Naive thymus-derived CD4-positive, alpha-beta T cell (primary cell): ENCODE measurements at places on chromosomes 16 and 17. TPM values are rescaled to one million over a fixed set of nuclear protein-coding genes. Genes with fewer than 3 reads are reported as not detected.

DNA sequence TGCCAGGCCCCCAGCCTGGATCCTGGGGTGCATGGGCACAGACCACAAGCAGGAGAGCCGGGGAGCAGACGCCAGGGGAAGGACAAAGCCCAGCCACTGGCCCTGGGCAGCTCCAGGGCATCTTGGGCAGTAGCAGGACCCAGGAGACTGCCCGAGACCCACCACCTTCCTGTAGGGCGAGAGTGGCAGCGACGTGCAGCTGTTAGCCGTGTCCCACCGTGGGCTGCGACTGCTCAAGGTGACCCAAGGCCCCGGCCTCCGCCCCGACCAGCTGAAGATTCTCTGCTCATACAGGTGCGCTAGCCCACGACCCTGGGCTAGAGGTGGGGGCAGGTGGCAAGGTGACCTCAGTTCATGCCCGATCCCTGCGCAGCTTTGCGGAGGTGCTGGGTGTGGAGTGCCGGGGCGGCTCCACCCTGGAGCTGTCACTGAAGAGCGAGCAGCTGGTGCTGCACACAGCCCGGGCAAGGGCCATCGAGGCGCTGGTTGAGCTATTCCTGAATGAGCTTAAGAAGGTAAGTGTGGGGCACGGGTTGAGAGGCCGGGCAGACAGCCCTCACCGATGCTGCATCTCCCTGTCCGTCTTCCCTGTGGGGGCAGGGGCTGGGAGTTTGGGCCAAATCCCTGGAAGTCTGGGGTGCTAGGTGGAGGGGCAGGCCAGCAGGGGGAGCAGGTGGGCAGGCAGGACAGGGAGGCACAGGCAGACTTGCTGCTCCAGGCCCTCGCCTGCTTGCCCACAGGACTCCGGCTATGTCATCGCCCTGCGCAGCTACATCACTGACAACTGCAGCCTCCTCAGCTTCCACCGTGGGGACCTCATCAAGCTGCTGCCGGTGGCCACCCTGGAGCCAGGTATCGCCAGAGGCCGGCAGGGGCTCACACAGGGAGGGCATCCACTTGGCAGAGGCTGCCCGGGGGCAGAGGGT lies 13.5 kb upstream of the SMIM5 start:
- DNase-seq = no peak
- H3K4me1 ChIP-seq = no peaks in the 10 kb centered on the region
- H3K4me3 ChIP-seq = no peak overlapping the region
- H3K27me3 ChIP-seq = no peaks in the 10 kb centered on the region
- H3K36me3 ChIP-seq = peaks cover 63% of the 10 kb centered on the region

- H3K27ac ChIP-seq = no peak overlapping the region
- H3K27me3 ChIP-seq = peaks cover 20% of the 10 kb centered on the region
- no peaks in the 10 kb centered on the region for H3K36me3 ChIP-seq
- peaks cover 7% of the 10 kb centered on the region for H3K4me1 ChIP-seq
Observed at GRCh38 chr17:45900136-45900535, 5.8 kb downstream of the MAPT start.

DNA sequence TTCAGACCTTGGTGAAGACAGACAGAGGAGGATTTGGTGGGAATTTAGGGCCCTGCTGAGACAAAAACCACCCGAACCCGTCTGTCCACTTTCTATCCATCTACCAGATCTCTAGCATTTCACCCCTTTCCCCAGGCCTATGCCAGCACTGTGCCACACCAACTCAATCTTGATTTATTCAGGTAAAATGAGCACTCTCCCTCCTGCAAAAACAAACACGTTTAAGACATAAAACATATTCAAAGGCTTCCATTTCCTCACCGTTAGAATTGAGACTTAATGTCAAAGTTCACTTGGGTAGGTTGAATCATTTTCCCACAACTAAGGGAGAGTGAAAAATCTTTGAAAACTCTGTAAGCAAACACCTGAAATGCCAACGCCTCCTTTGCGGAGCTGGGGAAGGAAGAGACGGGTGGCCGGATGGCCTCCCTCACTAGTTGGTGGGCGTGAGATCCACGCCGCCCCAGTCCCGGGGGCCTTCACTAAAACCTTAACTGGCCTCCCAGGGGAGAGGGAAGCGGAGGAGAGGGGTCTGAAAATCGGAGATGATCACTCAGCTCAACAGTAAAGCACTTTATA lies 862 bp downstream of the DCAKD start:
- no peaks in the 10 kb centered on the region for H3K27me3 ChIP-seq
- DNase-seq = no peak
- peak overlapping the region; percentile 91 for H3K27ac ChIP-seq
- peaks cover 26% of the 10 kb centered on the region for H3K4me1 ChIP-seq
- peak overlapping the region; percentile 61 for H3K4me3 ChIP-seq
- no peaks in the 10 kb centered on the region for H3K36me3 ChIP-seq

DNA sequence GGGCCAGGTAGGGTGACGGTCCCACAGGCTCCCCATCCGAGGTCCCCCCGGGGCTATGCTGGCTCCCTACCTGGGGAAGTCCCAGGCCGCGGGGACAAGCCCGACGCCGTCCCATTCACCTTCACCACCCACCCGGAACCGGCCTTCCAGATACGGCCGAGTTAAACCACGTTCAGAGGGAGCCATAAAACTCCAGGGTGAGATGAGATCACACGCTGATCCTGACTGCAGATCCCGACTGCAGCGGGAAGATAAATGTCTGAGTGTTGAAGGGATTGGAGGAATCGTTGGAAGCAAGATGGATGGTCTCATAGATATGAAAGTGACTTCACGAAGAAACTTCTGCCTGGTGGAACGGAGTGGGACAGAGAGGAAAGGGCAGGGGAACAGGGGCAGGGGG lies 13.6 kb upstream of the C1QTNF8 start:
- H3K27ac ChIP-seq = no peak overlapping the region
- no peaks in the 10 kb centered on the region for H3K27me3 ChIP-seq
- no peak for DNase-seq
- H3K36me3 ChIP-seq = no peaks in the 10 kb centered on the region
- no peak overlapping the region for H3K4me3 ChIP-seq

DNA sequence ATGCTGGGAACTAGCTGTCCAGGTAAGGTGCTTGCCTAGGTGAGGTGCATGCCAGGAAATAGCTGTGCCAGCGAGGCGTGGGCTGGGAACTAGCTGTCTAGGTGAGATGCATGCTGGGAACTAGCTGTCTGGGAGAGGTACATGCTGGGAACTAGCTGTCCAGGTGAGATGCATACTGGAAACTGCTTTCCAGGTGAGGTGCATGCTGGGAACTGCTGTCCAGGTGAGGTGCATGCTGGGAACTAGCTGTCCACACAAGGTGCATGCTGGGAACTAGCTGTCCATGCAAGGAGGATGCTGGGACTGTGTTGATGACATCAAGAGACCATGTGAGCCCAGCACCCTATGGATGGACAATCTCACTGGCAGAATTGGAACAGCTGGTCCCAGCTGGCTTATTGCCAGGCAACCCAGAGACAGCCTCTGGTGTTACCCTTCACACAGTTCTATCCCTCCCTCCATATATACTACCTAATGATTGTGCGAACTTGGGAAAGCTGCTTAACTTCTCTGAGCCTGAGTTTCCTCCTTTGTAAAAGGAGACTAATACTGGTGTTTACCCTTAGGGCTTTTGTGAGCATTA lies 479.9 kb upstream of the RBFOX1 start:
- DNase-seq = no peak
- no peaks in the 10 kb centered on the region for H3K4me1 ChIP-seq
- H3K27me3 ChIP-seq = no peaks in the 10 kb centered on the region
- no peaks in the 10 kb centered on the region for H3K36me3 ChIP-seq
- no peak overlapping the region for H3K27ac ChIP-seq

DNA sequence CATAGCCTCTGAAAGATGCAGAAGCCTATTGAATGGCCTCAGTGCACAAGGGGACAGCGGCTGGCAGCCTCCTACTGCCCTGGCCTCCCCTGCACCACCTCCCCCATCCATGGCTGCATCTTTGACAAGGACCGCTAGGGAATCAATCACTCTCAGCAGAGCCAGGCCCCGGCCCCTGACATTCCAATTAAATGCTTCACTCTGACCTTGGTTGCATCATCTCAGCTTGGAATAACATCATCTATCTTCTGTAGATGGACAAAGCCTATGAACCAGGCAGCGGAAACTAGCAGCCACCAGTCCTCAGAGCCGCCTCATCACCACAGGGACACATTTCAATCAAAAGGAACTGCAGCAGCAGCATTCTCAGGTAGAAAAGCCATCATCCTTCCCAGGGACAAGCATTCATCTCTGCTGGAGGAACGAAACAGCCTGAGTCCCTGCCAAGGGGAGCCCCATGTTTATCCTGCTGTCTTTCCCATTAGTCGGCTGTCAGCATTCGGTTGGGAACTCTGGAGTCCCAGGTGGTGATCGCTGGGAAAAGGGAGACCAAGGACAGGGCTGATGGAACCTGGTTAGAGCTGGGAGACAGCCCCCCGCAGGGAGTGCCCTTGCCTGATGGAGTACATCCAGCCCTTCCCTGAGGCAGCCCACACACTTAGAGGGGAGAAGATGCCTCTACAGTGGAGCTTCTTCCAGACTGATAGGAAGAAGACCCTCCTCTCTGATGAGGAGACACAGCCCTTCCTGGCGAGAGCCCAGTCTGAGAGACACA lies 11.5 kb upstream of the TMEM132E start:
- no peaks in the 10 kb centered on the region for H3K4me1 ChIP-seq
- no peak overlapping the region for H3K27ac ChIP-seq
- no peaks in the 10 kb centered on the region for H3K27me3 ChIP-seq
- H3K36me3 ChIP-seq = no peaks in the 10 kb centered on the region

DNA sequence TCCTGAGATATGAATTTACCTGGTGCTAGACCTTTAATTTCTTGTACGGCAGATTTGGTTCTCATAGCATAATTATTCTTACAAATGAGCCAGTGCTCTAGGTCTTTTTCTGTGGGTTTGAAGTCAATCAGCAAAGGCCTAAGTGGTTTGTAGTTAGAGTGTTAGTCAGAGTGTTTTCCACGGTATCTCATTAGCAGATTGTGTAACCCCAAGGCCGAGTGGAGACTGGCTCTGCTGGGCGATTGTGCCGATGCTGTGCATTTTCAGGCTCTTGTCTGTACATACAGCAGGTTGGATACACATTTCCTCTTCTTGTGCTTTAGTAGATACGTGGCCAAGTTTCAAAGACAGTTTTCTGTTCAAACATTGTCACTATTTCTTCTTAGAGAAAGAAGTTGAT lies 78.6 kb upstream of the CA10 start:
- DNase-seq = no peak
- no peak overlapping the region for H3K27ac ChIP-seq
- no peaks in the 10 kb centered on the region for H3K36me3 ChIP-seq
- H3K4me1 ChIP-seq = no peaks in the 10 kb centered on the region
- H3K4me3 ChIP-seq = no peak overlapping the region

- DNase-seq = no peak
- no peaks in the 10 kb centered on the region for H3K36me3 ChIP-seq
- no peak overlapping the region for H3K4me3 ChIP-seq
- H3K27ac ChIP-seq = no peak overlapping the region
Observed at GRCh38 chr16:47873434-47873833, 282.4 kb downstream of the ABCC12 start.

DNA sequence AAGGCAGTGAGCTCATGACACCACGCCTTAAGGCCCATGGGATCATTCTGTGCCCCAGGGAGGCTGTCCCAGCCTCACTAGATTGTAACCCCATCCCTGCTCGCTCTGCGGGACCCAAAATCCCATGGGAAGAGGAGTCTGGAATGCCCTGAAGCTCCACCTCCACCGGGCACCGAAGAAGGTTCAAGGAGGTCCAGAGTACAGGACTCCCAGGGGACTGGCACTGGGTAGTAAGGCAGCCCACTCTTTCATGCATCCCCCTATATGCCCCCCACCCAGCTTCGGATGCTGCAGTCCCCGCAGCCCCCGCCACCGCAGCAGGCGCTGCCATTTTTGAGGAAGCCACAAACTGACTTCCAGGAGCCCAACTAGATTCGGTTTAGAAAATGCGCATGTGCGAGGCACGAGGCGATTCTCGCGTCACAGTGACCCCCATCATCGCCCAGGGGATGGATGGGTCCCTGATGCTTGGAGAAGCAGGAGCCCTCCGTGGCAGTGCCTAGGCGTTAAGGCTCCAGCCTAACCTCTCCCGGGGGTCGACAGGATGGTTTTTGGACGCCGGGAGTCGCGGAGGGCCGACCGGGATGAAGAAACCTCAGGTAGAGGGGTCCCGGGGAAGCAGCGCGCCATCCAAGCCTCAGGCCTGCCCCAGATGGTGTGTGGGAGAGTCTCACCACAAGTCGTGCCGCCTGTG lies 1681.0 kb downstream of the TP53TG3F start:
- no peaks in the 10 kb centered on the region for H3K4me1 ChIP-seq
- no peaks in the 10 kb centered on the region for H3K36me3 ChIP-seq

- peaks cover 88% of the 10 kb centered on the region for H3K36me3 ChIP-seq
- no peak overlapping the region for H3K4me3 ChIP-seq
- no peaks in the 10 kb centered on the region for H3K27me3 ChIP-seq
- DNase-seq = no peak
Observed at GRCh38 chr17:76399175-76400172, 15.1 kb downstream of the SPHK1 start.

- H3K4me1 ChIP-seq = peaks cover 4% of the 10 kb centered on the region
- no peak overlapping the region for H3K27ac ChIP-seq
- H3K27me3 ChIP-seq = no peaks in the 10 kb centered on the region
- no peak overlapping the region for H3K4me3 ChIP-seq
- no peaks in the 10 kb centered on the region for H3K36me3 ChIP-seq
Observed at GRCh38 chr17:47197821-47198220, 8.7 kb upstream of the CDC27 start.

GRCh38 chr16:17412221-17412620 lies 58.5 kb downstream of the XYLT1 start:
- H3K4me1 ChIP-seq = peaks cover 11% of the 10 kb centered on the region
- no peak overlapping the region for H3K4me3 ChIP-seq
- no peaks in the 10 kb centered on the region for H3K36me3 ChIP-seq
- H3K27ac ChIP-seq = no peak overlapping the region

- peaks cover 36% of the 10 kb centered on the region for H3K4me1 ChIP-seq
- no peaks in the 10 kb centered on the region for H3K27me3 ChIP-seq
Observed at GRCh38 chr17:29293890-29294579, at the start of gene NUFIP2. Gene NUFIP2 (minus strand): TSS chr17:29294148. CDS start chr17:29294059, 89 bp downstream.

DNA sequence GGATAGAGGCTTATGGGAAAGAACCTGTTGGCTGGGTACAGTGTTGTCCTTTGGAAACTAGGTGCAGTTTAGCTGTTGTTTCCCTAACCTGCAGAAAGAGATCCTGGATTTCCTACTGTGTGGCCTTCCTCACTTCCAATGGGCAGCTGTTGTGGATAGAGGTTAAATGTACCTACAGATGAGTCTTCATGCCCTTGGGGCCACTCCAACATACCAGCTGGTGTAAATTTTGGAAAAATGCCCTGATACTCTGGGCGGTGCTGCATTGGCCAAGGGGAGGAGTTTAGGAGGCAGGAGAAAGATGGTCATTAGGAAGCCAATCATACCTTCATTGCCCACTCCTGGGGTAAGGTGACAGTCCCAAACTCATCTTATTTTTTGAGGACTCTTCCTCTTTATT lies 70.2 kb downstream of the SNX11 start:
- no peaks in the 10 kb centered on the region for H3K27me3 ChIP-seq
- no peak overlapping the region for H3K4me3 ChIP-seq
- H3K36me3 ChIP-seq = peaks cover 14% of the 10 kb centered on the region
- no peak overlapping the region for H3K27ac ChIP-seq
- H3K4me1 ChIP-seq = no peaks in the 10 kb centered on the region

PRDM7 gene
- not detected in 2 replicates for total RNA-seq

VMO1 gene
- not detected for total RNA-seq

SLC25A19 gene
- 15.6 TPM for total RNA-seq

CD68 gene
- 20.1 TPM for total RNA-seq

COPZ2 gene
- total RNA-seq = 5.5 TPM

BRD7 gene
- total RNA-seq = 84.4 TPM

CD300E gene
- not detected for total RNA-seq

TMC8 gene
- 423 and 429 TPM in 2 replicates for total RNA-seq

SDR42E2 gene
- 1.6 TPM for total RNA-seq

GDPD3 gene
- 12.1 TPM for total RNA-seq

OR4D1 gene
- total RNA-seq = 1.1 TPM

TBC1D3H gene
- total RNA-seq = not detected

HSBP1 gene
- 38.4 TPM for total RNA-seq

PRSS22 gene
- 0.72 TPM for total RNA-seq

CX3CL1 gene
- total RNA-seq = not detected
